Thoracic aorta (tissue), 2 donors: ENCODE measurements at places on chromosomes 12 and 14. TPM values are rescaled to one million over a fixed set of nuclear protein-coding genes. Genes with fewer than 3 reads are reported as not detected.
A peak's percentile ranks its signal among the peaks of the same experiment; 100 is the strongest.

GRCh38 chr14:32588448-32589320 lies 259.6 kb downstream of the AKAP6 start:
- no peaks in the 10 kb centered on the region for H3K36me3 ChIP-seq
- no peak overlapping the region for H3K4me3 ChIP-seq
- DNase-seq: no peak

- H3K27ac ChIP-seq: no peak overlapping the region
- no peak overlapping the region for H3K4me3 ChIP-seq
- H3K36me3 ChIP-seq: no peaks in the 10 kb centered on the region
- DNase-seq: no peak
- H3K4me1 ChIP-seq: no peaks in the 10 kb centered on the region
- H3K27me3 ChIP-seq: no peaks in the 10 kb centered on the region
These were observed 41.2 kb upstream of the PTCSC3 start for GRCh38 chr14:36217732-36218131.

DNA sequence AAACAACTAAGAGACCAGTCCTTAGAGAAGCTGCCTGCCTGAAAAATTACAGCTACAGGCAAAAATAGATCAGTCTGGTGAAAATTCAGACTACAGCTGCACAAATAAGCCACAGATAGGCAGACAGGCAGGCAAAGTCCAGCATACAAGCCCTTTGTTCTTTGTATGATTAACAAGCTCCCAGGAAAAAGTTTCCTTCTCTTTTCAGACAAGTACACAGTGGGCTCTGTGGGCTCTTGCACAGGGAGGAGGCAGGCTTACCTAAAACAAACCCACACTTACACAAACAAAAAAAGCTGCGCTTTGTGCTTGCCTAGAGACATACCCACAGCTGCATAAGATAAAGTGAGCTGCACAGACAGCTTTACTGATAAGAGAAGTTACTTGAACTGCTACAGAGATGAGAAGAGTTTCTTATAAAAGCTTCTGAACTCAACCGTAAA lies 7.7 kb downstream of the OR6C68 start:
- no peak overlapping the region for H3K4me3 ChIP-seq
- no peaks in the 10 kb centered on the region for H3K27me3 ChIP-seq
- DNase-seq: no peak
- no peaks in the 10 kb centered on the region for H3K36me3 ChIP-seq

- no peak for DNase-seq
- H3K36me3 ChIP-seq: no peaks in the 10 kb centered on the region
- no peaks in the 10 kb centered on the region for H3K4me1 ChIP-seq
- no peaks in the 10 kb centered on the region for H3K27me3 ChIP-seq
These were observed 5.7 kb upstream of the CATSPERB start for GRCh38 chr14:91737619-91738018.

DNA sequence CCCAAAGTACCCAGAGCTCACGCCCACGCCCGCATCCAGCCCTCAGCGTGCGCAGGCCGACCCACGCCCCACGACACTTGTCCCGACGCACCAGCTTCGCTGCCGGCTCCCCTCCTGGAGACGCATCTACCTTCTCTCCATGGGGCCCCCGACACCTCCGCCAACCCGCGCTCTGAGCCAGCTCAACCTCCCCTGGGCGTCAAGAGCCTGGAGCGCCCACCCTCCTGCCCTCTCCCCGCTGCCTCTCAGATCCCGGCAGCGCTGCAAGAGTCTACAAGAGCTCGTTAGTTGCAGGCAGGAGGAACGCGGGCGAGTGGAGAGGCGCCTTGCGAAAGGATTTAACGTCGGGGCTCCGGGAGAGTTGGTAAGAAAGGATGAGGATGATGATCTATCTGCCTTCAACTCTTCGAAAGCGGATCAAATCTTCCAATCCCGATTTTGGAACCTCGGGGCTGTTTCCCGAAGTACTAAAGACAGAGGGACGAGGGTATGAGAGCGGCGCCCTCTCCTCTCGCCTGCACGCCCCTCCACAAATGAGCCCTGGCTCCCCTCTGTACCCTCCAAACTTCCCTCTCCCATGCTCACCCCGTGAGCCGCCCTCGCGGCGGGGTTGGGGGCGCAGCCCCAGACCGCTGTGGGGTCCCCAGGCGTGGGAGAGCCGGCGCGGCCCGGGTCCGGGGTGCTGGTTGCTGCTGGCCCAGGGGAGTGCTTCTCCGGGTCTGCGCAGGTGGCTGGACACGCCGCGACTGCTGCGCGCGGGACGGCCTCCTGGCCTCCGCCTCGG lies 979 bp downstream of the LTBP2 start:
- H3K27me3 ChIP-seq: no peaks in the 10 kb centered on the region
- peaks cover 40% of the 10 kb centered on the region for H3K4me1 ChIP-seq
- peak overlapping the region; percentile 92 for H3K4me3 ChIP-seq
- H3K36me3 ChIP-seq: no peaks in the 10 kb centered on the region
- no peak for DNase-seq

DNA sequence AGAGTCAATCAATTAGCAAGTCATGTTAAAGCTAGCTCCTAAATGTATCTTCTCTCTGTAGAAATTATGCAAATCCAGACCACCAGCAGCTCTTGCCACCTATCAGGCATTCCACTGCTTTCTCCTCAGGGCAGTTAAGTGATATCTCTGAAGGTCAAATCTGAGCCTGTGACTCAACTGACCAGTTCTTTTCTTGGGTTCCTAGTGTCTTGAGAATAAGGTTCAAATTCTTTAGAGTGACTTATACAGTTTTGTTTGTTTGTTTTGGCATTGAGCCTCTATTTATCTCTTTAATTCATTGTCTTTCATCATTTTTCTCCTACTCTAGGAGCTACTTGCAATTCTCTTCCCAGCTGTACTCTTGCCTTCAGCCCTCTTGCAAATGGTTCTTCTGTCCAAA lies 2.5 kb upstream of the LRIG3 start:
- no peaks in the 10 kb centered on the region for H3K36me3 ChIP-seq
- DNase-seq: no peak
- no peak overlapping the region for H3K4me3 ChIP-seq
- H3K27me3 ChIP-seq: no peaks in the 10 kb centered on the region
- no peaks in the 10 kb centered on the region for H3K4me1 ChIP-seq

DNA sequence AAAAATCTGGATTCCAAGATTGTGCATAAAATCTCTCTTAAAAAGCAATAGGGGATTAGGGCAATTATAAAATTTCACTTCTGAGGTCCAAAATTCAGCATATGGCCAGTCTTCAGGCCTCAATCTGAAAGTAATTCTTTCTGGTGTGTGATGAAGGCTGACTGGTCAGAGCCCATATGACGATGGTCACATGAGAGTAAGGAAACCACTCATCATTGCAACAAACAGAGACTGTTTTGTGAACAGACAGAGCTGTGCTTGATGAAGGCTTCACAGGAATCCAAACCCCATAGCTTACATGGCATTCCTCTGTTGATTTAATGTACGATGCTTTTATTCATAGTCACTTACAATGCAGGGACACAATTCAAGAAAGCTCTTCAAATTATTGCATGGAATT lies 238.1 kb downstream of the APAF1 start:
- no peaks in the 10 kb centered on the region for H3K4me1 ChIP-seq
- H3K4me3 ChIP-seq: no peak overlapping the region
- H3K36me3 ChIP-seq: no peaks in the 10 kb centered on the region
- no peaks in the 10 kb centered on the region for H3K27me3 ChIP-seq

- no peak for DNase-seq
- no peaks in the 10 kb centered on the region for H3K36me3 ChIP-seq
- H3K27ac ChIP-seq: no peak overlapping the region
- no peaks in the 10 kb centered on the region for H3K27me3 ChIP-seq
- H3K4me1 ChIP-seq: peaks cover 38% of the 10 kb centered on the region
These were observed 49.1 kb downstream of the RASSF8 start for GRCh38 chr12:26007566-26007965.

DNA sequence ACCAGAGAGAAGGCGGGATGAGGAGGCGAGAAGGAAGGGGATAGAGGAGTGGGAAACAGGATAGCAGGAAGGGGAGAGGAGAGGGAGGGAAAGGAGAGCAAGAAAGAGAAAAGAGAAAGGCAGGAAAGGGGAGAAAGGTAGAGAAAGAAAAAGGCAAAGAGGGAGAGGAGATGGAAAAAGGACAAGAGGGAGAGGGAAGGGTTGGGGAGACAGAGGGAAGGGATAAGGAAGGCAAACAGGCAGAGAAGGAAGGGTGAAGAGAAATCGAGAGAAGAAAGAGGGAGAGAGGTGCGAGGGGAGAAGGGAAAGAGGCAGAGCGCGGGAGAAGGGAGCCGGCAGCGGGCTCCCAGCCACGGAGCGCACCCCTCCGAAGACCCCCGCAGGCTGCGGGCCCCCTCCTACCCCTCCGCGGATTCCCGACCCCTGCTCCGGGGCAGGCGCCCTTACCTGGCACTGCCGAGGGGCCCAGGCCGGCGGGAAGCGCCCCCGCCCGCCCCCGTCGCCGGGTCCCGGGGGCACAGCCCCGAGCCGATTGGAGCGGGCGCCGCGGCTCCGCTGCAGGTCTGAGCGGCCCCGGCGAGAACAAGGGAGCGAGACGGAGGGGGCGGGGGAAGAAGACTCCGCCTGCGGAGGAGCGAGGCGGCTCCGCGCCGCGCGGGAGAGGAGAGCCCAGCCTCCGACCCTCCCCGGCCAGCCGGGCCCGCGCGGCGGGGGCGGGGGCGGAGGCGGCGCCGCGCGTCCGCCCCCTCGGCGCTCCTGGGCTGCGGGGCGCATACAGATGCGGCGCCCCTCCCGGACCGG lies at the start of gene CDH24:
TSS of gene CDH24 (minus strand) at position 565 of the 801 bp plus-strand sequence. CDS start 1,787 bp downstream, outside the sequence.
- H3K27ac ChIP-seq: peak within 1 kb of the TSS; percentile 38
- H3K4me3 ChIP-seq: peak within 1 kb of the TSS; percentile 87
- H3K4me1 ChIP-seq: peaks cover 9% of the 10 kb centered on the region
- no peak for DNase-seq
- H3K27me3 ChIP-seq: no peaks in the 10 kb centered on the region

DNA sequence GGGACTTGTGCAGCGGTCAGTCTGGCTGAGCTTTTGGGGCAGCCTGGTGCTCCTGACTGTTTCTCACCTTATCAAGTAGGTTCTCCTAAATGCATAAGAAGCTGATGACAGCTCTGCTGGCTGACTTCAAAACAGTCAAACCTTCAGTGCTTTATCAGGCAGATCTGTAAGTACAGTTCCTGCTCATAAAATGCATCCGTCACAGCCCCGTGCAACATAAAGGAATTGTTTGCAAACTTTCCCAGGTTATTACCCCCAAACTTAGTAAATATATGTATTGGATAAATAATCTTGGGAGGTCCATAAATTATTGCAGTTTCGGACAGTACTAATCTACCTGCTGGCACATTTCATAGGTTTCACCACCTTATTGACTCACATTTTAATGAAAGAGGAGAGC lies 10.7 kb downstream of the TUNAR start:
- no peak overlapping the region for H3K4me3 ChIP-seq
- H3K36me3 ChIP-seq: no peaks in the 10 kb centered on the region
- H3K27me3 ChIP-seq: no peaks in the 10 kb centered on the region
- no peak for DNase-seq
- H3K4me1 ChIP-seq: peaks cover 45% of the 10 kb centered on the region

ANAPC5 gene
- 113 TPM for total RNA-seq

ZNF410 gene
- total RNA-seq: 55.0 TPM

ARHGAP9 gene
- 32.0 TPM for total RNA-seq

HCAR3 gene
- total RNA-seq: not detected
